Activated CD4-positive, alpha-beta T cell treated with anti-CD3 and anti-CD28 coated beads, Interleukin-2, Interleukin-6, amounts not matched to agents 100 ng/mL and 50 ng/mL, durations not matched to agents 16 hours and 8 hours (primary cell): ENCODE measurements at places on chromosomes 3 and 15.

DNA sequence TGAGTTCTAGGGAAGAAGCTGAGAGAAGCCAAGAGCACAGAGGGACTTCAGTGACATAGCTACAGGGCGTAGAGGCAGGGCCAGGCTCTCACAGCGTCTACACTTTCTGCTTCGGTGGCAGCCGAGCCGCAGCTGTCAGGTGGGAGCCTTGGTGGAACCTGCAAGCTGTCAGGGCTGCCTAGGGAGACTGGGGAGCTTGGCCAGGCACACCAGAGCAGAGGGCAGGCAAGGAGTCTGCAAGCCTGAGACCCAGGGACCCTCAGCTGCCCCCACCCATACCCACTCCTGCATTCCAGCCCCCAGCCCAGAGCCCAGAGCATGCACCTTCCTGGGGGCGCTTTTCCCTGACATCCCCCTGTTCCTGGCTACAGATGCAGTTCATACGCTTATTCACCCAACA lies 13.4 kb upstream of the KLF15 start:
- DNase-seq: no peak

- peak; percentile 27 for DNase-seq
These were observed 337.2 kb upstream of the DNAJC19 start for GRCh38 chr3:181326637-181327223.

DNA sequence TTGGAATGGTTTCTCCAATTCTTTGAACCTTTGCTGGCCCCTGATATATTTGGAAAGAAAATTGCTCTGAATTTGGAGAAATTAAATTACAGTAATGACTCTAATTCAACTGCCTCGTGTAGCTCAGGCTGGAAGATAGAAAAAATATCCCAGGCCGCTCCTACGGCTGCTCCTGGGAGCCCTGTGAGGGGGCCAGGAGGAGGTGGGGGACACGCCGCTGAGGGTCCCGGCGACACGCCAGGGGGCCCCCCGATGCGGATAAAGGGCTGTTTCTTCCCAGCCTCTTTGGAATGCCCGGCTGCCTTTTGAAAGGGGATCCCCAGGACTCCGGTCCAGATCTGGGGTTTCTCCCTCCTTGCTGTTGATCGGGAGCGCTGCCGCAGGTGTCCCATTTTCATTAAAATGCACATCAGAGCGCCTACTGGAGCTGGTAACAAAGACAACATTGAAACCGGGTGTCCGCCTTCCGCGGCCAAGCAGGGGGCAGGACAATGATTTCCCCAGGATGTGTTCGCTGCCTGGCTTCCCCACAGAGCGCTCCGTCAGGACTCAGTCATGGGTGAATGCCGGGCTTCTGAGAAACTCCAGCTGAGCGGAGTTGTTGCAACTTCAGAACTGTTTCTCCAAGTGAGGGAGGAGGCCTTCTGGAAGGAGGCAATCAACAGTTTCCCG lies 200.1 kb upstream of the KBTBD8 start:
- DNase-seq: no peak

DNA sequence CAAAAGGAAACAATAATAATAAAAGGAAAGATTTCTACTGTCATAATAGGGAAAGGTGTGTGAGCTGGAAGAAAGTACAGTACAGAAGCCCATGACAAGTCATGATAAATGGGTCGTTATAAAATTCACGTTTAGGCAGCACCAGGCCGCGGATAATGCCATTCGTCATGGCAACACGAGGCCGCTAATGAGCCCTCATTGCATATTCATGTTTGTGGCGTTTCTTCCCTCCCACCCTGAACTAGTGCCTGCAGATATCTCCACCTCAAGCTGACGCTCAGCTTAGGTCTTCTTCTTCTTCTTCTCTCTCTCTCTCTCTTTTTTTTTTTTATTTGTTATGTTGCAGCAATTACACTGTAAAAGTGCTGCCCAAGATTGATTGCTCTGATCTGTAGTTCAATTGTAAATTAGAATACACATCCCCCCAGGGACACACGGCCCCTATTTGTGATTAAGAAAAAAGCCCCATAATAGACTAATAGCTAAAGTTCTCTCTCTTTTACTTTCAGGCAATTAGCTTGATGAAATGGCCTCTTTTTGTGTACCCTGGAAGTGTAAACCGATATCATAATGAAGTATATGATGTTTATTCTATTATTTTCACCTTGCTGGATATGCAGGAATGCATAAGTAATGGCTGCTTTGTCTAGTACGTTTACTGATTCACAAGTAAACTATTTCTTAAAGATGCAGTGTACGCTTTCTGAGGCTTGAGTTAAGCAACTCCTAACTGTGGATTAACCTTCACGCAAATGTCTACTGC lies 61.9 kb upstream of the NR2F2 start:
- DNase-seq: no peak

DNA sequence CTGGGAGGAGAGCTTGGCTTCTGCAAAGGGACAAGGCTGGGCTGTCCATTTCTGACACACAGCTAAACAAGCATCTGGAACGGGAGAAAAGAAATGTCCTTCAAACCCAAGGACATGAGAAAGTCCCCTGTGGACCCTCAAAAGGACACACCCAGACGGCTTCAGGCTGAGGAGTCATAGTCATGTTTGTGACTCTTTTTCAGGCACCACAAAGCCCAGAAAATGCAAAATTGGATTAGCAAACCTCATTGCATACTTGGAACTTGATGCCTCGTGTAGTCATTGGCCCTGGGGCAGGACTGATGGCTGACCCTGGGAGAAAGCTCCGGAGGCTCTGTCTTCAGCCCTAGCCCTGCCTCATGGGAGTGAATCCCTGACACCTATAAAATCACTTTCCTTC lies 21.5 kb downstream of the FAM174B start:
- DNase-seq: no peak

DNA sequence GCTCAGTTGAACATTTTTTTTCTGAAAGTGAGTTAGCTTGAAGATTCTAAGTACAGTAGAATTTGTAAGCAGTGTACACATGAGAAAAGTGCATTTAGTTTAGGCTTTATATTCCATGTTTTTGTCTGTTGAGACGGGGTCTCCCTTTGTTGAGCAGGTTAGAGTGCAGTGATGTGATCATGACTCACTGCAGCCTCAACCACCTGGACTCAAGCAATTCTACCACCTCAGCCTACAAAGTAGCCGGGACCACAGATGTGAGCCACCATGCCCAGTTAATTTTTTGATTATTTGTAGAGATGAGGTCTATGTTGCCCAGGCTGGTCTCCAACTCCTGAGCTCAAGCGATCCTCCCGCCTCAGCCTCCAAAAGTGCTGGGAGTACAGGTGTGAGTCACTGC lies 5.3 kb upstream of the CSNK1G1 start:
- DNase-seq: no peak

DNA sequence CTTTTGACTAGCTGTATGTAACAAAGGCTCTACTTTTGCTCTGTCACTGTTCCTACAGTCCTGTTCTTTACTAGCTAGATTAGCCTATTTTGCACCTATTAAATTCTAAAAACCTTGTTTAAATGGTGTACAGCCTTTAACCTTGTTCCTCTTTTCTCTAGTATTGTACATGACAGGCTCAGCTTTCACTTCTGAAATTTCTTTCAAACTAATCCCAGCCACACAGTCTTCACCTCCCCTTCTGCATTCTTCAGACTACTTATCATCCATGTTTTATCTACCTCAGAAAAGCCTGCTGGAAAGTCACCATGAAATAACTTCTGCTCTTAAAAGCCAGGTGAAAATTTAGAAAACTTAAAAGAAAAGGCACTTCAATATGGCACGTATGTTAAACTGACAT lies 122.4 kb downstream of the NECTIN3 start:
- DNase-seq: no peak

DNA sequence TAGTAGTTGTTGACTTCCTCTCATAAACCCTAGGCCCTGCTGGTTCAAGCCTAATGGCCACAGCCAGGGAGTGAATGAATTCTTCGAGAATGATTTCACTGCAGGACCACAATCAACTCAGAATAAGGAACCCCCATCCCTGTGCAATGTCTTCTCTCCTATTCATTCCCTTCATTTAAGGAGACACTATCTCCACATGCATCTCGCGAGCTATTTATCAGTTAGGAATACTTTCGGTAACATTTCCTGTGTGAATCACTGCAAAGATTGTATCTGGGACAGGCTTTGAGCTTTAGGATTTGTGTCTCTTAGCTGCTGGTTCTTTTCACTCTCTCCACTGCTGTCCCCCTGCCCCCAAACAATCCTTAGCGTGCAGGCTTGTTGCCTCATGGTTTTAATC lies 94.4 kb downstream of the MYLK start:
- DNase-seq: no peak

DNA sequence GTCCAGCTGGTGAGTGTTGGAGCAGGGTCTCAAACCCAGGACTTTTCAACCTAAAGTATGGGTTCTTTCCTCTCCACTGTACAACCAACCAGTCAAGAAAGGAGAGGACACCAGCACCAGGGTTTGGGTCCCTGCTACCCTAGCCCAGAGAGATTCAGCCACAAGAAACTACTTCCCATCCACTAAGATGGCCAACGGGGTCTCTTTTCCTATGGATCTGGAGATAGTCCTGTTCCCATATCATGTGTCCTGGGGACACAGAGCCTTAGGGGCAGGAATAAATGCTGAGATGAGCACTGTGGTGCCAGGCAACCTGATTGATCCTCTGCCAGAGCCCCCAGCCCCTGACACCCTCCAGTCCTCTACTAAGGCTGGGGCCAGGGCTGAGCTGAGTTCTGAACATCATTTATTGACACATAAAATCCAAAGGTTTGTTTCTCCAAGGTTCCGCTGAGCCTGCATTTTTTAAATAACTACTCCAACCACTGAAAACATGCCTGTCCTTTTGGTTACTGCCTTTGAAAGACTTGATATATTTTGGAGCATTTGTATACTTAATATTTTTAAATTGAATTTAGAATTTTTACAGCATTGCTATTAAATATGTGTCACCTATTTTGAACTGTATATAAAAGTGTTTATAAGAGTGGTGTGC lies 26.0 kb downstream of the MRPL46 start:
- DNase-seq: no peak

GRCh38 chr3:65667963-65668362 lies 370.8 kb downstream of the MAGI1 start:
- DNase-seq: no peak

GRCh38 chr3:43087249-43087776 lies 18.6 kb downstream of the POMGNT2 start:
- no peak for DNase-seq

DNA sequence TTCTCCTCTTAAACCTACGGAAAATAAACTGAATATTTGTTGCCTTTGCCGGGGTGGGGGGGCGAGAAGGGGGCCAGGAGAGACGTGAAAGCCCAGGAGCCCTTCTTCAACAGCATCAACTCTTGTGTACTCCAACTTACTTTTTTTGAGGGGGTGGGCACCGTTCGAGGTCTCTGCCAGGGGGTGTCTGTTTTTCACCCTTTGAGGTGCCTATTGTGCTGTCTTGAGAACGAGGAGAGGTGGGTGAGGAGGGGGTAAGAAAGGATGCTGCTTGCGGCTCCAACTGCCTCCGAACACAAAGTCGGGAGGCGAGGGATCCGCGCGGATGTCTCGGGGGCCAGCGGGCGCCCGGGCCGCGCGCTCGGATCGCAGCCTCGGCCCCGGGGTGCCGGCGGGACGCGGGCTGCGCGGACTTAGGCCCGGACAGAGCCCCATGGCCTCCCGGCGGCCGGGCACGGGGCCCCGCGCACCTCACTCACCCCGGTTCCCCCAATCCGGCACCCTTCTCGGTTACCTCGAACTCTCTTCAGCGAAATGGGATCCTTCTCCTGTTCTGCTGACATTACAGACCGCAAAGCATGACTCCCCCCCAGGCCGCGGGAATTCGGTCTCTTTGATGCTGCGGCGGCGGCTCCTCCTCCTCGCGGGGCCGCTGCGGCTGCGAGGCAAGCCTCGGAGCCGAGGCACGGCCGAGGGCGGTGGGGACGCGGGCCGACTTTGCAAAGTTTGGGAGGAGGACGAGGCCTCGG lies 650 bp downstream of the PYGO1 start:
- peak; percentile 2 for DNase-seq

DNA sequence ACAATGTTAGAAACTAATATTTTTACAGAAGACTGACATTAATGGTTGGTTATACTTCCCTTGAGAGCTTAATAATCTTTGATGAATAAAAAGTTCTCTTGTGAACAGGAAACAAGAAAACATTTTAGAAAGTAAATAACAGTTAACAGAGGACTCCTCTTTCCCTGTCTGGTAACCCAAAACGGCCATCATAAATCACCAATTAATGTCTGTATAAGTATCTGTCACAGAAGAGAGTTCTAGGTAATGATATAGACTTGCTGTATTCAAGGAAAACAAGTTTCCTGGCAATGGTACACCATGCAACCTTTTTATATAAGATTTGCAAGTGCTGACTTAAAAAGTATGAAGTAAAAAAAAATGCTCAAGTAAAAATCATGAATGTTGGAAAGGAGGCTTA lies 426.7 kb downstream of the SOX2 start:
- DNase-seq: no peak

DNA sequence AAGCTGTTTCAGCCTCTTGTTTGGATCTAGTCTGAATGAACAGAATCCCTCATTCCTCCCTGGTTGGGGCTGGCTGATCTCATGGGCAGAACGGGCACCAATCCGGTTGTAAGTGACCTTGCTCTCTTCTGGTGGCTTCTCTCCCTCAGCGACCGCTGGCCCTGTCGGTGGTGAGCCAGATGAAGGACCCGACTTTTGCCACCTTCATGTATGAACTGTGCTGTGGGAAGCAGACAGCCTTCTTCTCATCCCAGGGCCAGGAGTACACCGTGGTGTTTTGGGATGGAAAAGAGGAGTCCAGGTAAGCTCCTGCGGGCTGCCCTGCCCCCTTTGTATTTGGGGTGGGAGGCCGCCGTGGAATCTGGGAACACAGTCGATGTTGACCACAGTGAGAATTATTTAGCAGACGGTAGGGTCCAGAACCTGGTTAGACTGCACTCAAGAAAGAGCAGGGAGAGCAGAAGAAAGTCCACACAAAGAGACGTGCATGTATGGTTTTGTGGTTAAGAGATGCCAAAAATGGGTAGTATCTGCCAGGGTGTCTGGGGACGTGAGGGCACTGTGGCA lies 138.8 kb downstream of the LRRK1 start:
- DNase-seq: no peak

GRCh38 chr3:55554634-55555425 lies 67.7 kb upstream of the WNT5A start:
- no peak for DNase-seq

DNA sequence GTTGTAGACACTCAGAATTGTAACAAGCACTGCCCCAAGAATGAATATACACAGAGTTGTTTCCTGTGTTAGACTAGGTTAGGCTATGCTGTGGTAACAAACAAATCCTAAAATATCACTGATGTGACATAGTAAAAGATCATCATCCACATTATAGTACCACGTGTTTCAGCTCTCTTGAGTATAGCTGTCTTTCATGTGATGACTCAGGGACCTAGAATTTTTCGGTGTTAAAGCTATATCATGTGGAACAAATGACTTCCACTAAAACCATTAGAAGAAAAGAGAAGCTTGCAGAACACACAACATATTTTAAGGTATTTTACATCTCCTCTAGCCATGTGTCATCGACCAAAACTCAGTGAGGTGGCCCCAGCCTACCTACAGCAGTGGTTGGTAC lies 307.9 kb upstream of the RBMS3 start:
- no peak for DNase-seq

GRCh38 chr3:193744048-193744821 lies 151.2 kb downstream of the OPA1 start:
- DNase-seq: no peak
